ENCODE measurements at places on chromosomes 12 and 14. TPM values are rescaled to one million over a fixed set of nuclear protein-coding genes. Genes with fewer than 3 reads are reported as not detected.

SDSL gene
- 9.1 TPM for total RNA-seq

FSCB gene
- not detected for total RNA-seq

PRORP gene
- total RNA-seq = 29.5 TPM

NEUROD4 gene
- not detected for total RNA-seq

DENND5B gene
- total RNA-seq = 5.0 TPM

KRT2 gene
- total RNA-seq = not detected

- DNase-seq = no peak
- no peaks in the 10 kb centered on the region for H3K4me1 ChIP-seq
- H3K4me3 ChIP-seq = no peak overlapping the region
- H3K27me3 ChIP-seq = no peaks in the 10 kb centered on the region
- H3K27ac ChIP-seq = no peak overlapping the region
These were observed 17.4 kb upstream of the PSMA3 start for GRCh38 chr14:58227096-58227819.

GRCh38 chr12:107731366-107731765 lies 29.6 kb downstream of the PRDM4 start:
- H3K4me1 ChIP-seq = no peaks in the 10 kb centered on the region
- DNase-seq = no peak
- H3K36me3 ChIP-seq = peaks cover 34% of the 10 kb centered on the region
- no peak overlapping the region for H3K4me3 ChIP-seq
- H3K27ac ChIP-seq = no peak overlapping the region
- no peaks in the 10 kb centered on the region for H3K27me3 ChIP-seq

GRCh38 chr12:48995086-48995879 lies 3.9 kb downstream of the DDN start:
- H3K4me3 ChIP-seq = no peak overlapping the region
- H3K27ac ChIP-seq = no peak overlapping the region
- DNase-seq = peak; percentile 87
- H3K36me3 ChIP-seq = peaks cover 2% of the 10 kb centered on the region
- H3K4me1 ChIP-seq = peaks cover 49% of the 10 kb centered on the region
- H3K27me3 ChIP-seq = 0 out of 2 replicates have a peak, but pooled peaks cover 5% of the 10 kb centered on the region

GRCh38 chr12:77923882-77924281 lies 93.2 kb downstream of the NAV3 start:
- no peaks in the 10 kb centered on the region for H3K4me1 ChIP-seq
- no peak for DNase-seq
- no peak overlapping the region for H3K27ac ChIP-seq

DNA sequence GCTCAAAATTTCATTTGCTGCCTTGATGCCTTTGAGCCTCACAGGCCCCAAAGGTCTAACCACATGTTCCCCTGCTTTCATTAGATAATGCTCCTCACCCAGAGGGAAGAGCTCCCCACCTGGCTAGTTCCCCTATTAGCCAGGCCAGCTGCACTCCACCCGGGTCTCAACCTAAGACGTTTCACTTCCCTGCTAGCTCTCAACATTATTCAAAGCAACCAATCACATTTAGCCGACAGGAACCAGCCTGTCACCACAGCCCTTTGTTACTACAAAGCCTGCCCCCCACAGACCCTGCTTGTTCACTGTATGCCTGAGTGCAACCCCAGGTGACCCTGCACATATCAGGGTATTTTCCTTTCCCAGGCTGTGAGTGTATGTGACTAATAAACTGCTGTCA lies 78.6 kb downstream of the SLC15A5 start:
- H3K27ac ChIP-seq = no peak overlapping the region
- H3K36me3 ChIP-seq = no peaks in the 10 kb centered on the region
- peak; percentile 18 for DNase-seq
- H3K27me3 ChIP-seq = no peaks in the 10 kb centered on the region
- no peak overlapping the region for H3K4me3 ChIP-seq

GRCh38 chr14:87656315-87656714 lies 336.7 kb downstream of the GALC start:
- H3K27ac ChIP-seq = no peak overlapping the region
- no peak overlapping the region for H3K4me3 ChIP-seq
- no peaks in the 10 kb centered on the region for H3K27me3 ChIP-seq
- no peak for DNase-seq
- H3K4me1 ChIP-seq = no peaks in the 10 kb centered on the region

- no peaks in the 10 kb centered on the region for H3K27me3 ChIP-seq
- H3K36me3 ChIP-seq = no peaks in the 10 kb centered on the region
- no peak overlapping the region for H3K4me3 ChIP-seq
These were observed 439.7 kb downstream of the ADAMTS20 start for GRCh38 chr12:43112101-43112920.
